ENCODE measurements at places on chromosomes 3 and 15.

DNA sequence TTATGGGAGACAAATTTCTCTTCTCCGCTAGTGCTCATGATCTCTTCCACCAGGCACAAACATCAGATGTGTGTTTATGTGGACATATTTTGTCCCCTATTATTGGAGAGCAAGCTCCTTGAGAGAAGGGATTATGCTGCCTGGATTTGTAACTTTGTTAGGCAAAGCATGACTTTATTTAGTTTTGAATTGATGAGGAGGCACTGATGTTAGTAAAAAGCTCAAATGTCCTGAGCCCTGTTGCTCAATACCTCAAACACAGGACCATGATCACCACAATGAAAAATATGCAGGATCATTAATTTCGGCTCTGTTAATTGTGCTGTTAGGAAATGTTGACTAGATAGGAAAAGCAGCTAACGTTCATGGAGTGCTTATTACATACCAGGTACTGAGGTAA, 29.1 kb downstream of the SCG5 start:
- no peak for DNase-seq

DNA sequence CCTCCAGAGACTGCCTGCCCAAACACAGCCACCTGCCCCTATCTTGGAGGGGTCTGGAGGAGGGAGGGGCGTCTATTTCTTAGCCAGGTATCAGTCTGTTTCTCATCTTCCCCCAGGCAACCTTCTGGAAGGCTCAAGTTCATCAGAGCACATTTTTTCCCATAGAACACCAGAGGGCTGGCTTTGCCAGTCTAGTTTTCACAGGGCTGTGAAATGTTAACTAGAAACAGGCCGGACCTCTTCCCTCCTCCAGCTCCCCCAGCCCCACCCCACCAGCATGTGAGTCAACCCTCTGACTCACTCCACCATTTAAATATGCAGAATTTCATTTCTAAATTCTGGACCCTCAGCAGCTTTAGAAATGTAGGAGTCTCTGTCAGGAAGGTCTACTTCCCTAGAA, 66.9 kb downstream of the SLCO2A1 start:
- DNase-seq, result no peak

- DNase-seq, result no peak
These were observed 51.5 kb upstream of the SLCO3A1 start for GRCh38 chr15:91801836-91802534.

- no peak for DNase-seq
These were observed 125.2 kb downstream of the CNTN3 start for GRCh38 chr3:74489050-74489792.

GRCh38 chr3:143380449-143380848, 260.9 kb downstream of the CHST2 start:
- no peak for DNase-seq

- no peak for DNase-seq
These were observed 145.6 kb upstream of the GMNC start for GRCh38 chr3:191008074-191008473.

- no peak for DNase-seq
These were observed 2.0 kb upstream of the SEMA3G start for GRCh38 chr3:52446631-52447511.

DNA sequence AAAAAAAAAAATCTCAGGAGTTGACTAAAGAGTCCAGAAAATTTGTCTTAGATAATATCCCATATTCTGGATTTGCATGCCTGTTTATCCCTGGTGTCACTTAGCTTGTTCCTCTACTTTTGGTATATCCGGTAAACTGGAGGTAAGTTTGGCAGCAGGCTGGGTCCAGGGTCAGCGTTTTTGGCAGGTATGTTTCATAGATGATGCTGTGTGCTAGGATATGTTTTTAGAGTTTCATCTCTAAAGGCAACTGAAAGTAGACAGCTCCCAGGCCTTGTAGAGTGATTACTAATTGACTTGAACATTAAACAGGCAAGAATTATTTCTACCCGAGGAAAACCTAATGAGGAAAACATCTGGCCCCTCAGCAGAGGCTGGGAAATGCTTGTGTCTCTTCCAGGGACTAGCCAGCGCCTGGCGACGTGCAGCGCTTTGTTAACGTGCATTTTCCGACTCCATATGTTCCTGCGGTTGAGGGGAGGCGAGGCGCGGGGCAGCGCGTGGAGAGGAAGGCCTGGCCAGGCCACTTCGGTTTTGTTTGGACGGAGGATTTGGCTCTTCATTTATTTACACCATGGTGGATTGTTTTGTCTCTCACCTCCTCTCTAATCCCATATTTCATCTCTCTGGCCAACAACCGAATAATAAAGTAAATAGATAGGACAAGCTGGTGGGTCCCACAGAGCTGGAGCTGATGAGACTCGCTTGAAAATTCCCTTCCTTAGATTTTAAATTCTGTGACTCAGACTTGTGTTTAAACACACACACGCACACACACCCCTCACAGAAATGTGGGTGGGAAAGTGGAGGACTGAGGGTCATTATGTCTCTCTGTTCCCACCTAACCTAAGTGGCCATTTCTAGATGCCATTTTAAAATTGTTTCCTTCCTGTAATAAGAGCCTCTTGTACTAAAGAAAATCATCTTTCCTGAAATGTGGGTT, 65.3 kb downstream of the ASB7 start:
- no peak for DNase-seq

DNA sequence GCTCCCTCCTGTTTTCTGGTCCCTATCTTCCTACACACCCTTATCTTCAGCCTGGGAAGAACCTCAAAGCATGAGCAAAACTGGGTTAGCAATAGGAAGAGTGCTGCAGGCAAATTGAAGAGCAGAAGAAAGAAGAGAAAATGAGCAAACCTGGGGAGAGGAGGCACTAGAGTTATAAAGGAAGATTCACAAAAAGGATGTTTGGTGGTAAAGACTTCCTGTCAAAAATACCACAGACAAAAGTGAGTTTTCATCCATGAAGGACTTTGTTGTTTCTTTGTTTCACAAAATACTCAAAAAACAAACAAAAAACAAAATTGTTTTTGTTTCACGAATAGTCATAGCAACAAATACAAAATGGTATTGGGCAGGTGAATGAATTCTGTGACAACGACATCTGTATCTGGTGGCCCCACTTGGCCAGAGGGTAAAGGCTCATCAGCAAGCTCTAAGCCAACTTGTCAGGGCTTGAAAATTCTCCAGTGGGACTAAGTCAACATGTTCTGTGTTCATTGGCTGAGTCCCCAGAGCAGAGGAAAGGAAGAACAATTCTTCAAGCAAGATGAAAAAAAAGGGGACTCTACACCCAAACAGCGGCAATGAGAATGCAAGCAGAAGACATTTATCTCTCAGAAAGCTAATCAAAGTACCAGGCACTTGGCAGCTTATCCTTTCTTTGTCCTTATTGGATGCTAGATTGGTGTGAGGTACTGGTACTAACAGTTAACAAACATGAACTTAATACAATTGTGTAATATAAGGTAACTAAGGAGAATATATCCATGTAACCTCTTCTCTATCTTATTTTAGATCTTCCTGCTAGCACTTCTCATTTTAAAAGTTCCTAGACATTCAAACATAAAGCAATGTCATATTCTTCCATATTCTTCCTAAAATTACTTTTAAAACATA, 9.7 kb downstream of the ATP8B4 start:
- DNase-seq, result no peak

- DNase-seq, result no peak
These were observed 63.2 kb upstream of the NEDD4 start for GRCh38 chr15:56056626-56057025.

GRCh38 chr3:156659260-156659659, 15.1 kb upstream of the TIPARP start:
- no peak for DNase-seq

- no peak for DNase-seq
These were observed 19.0 kb upstream of the CCR2 start for GRCh38 chr3:46334741-46335478.

GRCh38 chr3:195286115-195286872, 15.3 kb upstream of the XXYLT1 start:
- DNase-seq, result no peak

GRCh38 chr3:62678841-62679240, 196.4 kb downstream of the CADPS start:
- DNase-seq, result no peak

DNA sequence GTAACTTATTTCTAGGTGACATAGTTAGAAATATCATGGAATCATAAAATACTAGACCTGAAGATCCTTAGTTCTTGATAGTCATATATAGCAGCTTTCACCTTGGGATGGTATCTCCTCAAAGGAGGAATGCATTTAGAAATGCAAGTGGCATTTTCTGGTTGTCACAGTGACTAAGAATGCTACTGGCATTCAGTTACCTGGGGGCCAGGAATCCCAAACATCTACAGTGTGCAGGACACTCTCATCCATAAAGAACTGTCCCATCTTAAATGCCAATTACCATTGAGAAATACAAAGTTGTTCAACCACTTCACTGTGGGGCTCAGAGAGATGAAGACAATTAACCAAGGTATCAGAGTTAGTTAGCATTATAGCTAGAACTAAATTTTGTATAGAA, 36.7 kb downstream of the MYH15 start:
- no peak for DNase-seq

GRCh38 chr15:80494756-80495155, 90.6 kb downstream of the ARNT2 start:
- no peak for DNase-seq

DNA sequence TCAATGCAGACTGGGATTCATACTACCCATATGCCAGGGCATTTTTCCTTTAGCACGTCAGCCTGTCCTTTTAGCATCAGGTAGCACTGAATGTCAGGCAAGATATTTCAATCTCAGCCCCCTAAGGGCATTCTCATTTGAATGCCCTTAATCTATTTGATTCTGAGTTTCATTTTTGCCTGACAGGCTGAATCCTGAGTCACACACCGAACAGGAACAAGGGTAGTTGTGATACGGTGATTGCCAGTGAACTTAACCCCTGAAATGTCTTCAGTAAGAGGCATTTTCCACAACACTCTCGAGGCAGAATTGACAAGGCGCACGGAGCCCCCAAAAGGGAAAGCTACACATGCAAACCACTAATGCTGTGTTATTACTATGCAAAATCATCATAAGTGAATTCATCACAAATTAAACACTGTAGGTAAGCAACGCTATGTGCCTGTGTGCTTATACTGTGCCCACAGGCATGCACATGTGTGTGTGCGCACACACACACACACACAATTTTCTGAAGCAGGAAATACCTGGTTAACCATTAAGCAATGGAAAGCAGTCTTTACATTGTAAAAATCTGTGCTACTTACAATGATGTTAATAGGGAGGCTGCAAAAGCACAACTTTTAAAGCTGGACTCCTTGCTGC, 130.4 kb downstream of the ZNF385D start:
- no peak for DNase-seq

- DNase-seq, result peak; percentile 0
These were observed 76.9 kb upstream of the ABI3BP start for GRCh38 chr3:101069901-101070798.

DNA sequence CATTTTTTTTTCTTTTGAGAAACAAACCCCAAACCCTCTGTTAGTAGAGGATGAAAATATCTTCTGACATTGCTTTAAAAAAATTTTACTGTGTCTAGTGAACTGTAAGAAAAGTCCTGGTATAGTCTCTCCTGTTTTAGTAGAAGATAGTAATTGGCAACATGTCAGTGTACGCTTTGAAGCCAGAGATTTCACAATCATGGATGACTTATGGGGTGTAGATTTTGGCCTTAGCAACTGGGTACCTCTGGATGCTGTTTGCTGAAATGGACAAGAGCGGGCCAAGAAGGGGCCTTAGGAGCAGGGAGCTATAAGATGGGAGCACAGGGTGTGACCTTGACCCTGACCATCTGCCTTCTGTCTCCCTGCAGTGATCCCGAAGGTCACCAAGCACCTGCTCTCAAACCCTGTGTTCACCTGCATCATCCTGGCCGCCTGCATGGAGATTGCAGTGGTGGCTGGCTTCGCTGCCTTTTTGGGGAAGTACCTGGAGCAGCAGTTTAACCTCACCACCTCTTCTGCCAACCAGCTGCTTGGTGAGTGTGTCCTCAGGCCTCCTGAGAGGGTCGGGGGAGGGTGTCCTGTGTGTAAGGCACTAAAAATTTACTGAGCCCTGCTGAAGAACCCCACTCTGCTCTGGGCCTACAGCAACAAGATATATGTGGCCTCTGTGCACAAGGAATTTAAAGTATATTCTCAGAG, 266.7 kb downstream of the SLCO3A1 start:
- DNase-seq, result no peak

GRCh38 chr3:45612138-45612537, 17.6 kb downstream of the LIMD1 start:
- no peak for DNase-seq

GRCh38 chr15:78129751-78130287, 1.4 kb downstream of the CIB2 start:
- DNase-seq, result no peak

GRCh38 chr3:12618426-12618825, 45.5 kb downstream of the RAF1 start:
- DNase-seq, result no peak

DNA sequence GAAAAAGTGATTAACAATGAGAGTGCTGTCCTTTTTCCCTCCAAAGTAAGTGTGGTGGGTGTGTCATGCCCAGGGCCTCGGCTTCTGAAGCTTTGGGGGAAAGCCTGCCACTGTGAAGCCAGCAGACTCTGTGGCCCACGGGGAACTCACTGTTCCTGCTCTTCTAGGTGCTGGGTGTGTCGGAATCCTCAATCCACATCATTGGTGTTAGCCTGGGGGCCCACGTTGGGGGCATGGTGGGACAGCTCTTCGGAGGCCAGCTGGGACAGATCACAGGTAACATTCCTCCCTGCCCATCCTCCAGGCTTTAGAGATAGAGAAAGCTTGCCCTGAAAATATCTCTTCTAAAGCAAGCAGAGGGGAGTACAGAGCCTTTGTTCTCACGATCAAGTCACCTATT, 11.6 kb downstream of the PLA1A start:
- DNase-seq, result no peak

- DNase-seq, result no peak
These were observed 12.5 kb upstream of the MGLL start for GRCh38 chr3:127834771-127835170.

DNA sequence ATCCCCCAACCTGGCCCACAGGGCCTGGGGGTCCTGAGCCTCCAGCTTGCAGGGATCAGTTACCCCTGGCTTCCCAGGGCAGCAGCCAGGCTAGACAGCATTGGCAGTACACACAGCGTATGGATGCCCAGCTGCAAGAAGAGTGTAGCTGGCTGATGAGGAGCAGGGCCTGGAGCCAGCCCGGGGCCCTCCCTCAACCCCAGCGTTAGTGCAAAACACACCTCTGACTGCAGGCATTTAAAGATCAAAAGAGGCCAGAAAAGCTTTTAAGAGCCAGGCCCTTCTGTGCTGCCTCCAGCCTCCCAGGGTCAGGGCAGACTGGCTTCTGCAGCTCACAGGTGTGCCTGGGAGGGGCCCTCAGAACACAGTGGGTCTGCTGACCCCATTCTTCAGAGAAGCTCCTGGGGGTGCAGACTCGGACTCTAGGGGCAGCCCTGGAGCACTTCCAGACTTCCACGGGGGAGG, 110.6 kb downstream of the ETFA start:
- DNase-seq, result no peak

DNA sequence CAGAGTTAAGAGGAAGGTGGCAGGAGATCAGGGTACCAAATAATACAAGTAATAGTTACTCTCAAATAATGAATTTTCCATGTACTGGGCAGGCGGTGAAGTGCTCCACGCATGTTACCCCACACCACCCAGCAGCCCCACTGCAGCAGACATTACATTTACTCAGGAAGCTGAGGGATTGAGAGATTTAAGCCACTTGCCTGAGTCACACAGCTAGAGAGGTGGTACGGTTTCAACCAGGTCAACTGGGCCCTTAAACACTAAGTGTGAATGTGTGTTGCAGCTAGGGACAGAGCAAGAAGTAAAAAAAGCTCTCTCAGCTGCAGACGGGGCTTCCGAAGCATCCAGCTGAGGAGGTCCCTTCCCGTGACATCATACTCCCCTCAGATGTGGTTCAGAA, 91.3 kb downstream of the PRICKLE2 start:
- DNase-seq, result no peak
